ENCODE measurements at places on chromosomes 5 and 9.

GRCh38 chr5:123438902-123439301, 15.7 kb upstream of the CEP120 start:
- peak; percentile 63 for DNase-seq

GRCh38 chr5:173055722-173055982, 500 bp upstream of the CREBRF start:
- DNase-seq, result peak; percentile 10

GRCh38 chr9:134329576-134329855, 3.3 kb downstream of the RXRA start:
- no peak for DNase-seq

DNA sequence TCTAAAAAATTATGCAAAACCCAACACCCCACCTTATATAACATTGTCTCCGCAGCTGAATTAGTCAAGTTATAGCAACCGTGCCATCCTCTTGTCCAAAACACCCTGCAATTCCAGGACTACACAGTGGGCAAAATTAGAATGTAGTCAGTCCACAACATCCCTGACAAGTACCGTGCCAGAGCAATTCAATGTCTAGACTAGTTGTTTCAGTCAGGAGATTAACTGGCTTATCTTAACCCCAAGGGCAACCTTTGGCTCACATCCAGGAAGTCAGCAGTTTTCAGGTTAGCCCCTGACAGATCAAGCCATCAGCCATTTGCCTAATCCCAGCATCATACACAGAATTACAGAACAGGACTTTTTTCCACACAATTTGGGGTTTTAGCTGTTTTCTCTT, 240.8 kb upstream of the TMEM161B start:
- no peak for DNase-seq

DNA sequence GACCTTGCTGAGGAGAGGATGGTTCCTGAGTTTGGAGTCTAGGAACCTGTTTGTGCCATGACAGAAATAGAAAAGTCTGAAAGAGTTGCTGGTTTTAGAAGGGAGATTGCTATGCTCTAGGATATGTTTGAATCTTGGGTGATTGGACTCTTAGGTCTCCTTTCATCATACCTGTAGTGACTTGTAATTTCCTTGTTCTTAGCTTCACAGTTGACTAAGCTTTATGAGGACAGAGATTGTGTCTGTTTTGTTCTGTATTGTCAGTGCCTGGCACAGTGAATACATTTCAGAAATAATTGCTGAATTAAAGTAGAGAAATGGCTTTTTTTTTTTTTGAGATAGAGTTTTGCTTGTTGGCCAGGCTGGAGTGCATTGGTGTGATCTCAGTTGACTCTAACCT, 31.5 kb downstream of the GAPVD1 start:
- no peak for DNase-seq

- no peak for DNase-seq
Observed at GRCh38 chr5:157245476-157245875, 20.4 kb upstream of the CYFIP2 start.

GRCh38 chr9:124258607-124259157, 933 bp downstream of the NEK6 start:
- no peak for DNase-seq

- no peak for DNase-seq
Observed at GRCh38 chr5:113321276-113321675, 113.5 kb downstream of the TSSK1B start.

- DNase-seq, result no peak
Observed at GRCh38 chr5:173556142-173557028, 60.1 kb downstream of the BOD1 start.

- DNase-seq, result no peak
Observed at GRCh38 chr9:97627624-97628023, 5.5 kb downstream of the TSTD2 start.

GRCh38 chr9:135851748-135852147, 55.6 kb downstream of the CAMSAP1 start:
- DNase-seq, result no peak

- DNase-seq, result peak; percentile 13
Observed at GRCh38 chr5:103808464-103809106, 246.0 kb upstream of the NUDT12 start.

Measured in activated CD4-positive, alpha-beta T cell treated with anti-CD3 and anti-CD28 coated beads, Interleukin-2, Interleukin-6, amounts not matched to agents 100 ng/mL and 50 ng/mL, durations not matched to agents 16 hours and 8 hours (primary cell).